ENCODE measurements at places on chromosomes 1 and 21. TPM values are rescaled to one million over a fixed set of nuclear protein-coding genes. Genes with fewer than 3 reads are reported as not detected.

PDE9A gene
- 7.4 TPM for total RNA-seq

SPRR5 gene
- total RNA-seq, result not detected

OR2T29 gene
- total RNA-seq, result not detected

OR6N1 gene
- not detected for total RNA-seq

ADAMTSL4 gene
- total RNA-seq, result 2.0 TPM

OR6K3 gene
- total RNA-seq, result not detected

CNTN2 gene
- total RNA-seq, result not detected

RGSL1 gene
- total RNA-seq, result not detected

IFI6 gene
- total RNA-seq, result 115 TPM

CSRP1 gene
- 35.7 TPM for total RNA-seq

OR10J1 gene
- total RNA-seq, result not detected

CSF3R gene
- 0.25 TPM for total RNA-seq

C1QC gene
- total RNA-seq, result not detected

C1QB gene
- total RNA-seq, result not detected

PLEKHG5 gene
- total RNA-seq, result 1.8 TPM

PCSK9 gene
- total RNA-seq, result not detected

RAP1GAP gene
- 0.15 TPM for total RNA-seq

CHODL gene
- not detected for total RNA-seq

HLX gene
- not detected for total RNA-seq

CSMD2 gene
- total RNA-seq, result not detected

PRR9 gene
- total RNA-seq, result not detected

COA6 gene
- 45.8 TPM for total RNA-seq

AADACL3 gene
- total RNA-seq, result not detected

CD2 gene
- 251 TPM for total RNA-seq

TENT5C gene
- 11.2 TPM for total RNA-seq

IRF6 gene
- total RNA-seq, result 0.48 TPM

RGS16 gene
- 35.3 TPM for total RNA-seq

CR1L gene
- not detected for total RNA-seq

ESPN gene
- 0.50 TPM for total RNA-seq

LCE1B gene
- not detected for total RNA-seq

ANGPTL3 gene
- total RNA-seq, result not detected

ZMPSTE24 gene
- total RNA-seq, result 14.7 TPM

PPFIA4 gene
- total RNA-seq, result 4.5 TPM

TMPRSS15 gene
- total RNA-seq, result not detected

TMEM240 gene
- not detected for total RNA-seq

MPZ gene
- total RNA-seq, result 4.4 TPM

C4BPA gene
- not detected for total RNA-seq

AMY2A gene
- total RNA-seq, result not detected

SF3B4 gene
- total RNA-seq, result 48.5 TPM

IGSF3 gene
- total RNA-seq, result 0.81 TPM

OR2L3 gene
- total RNA-seq, result not detected

OR2T11 gene
- not detected for total RNA-seq

AMY1A gene
- not detected for total RNA-seq

NPL gene
- total RNA-seq, result 4.6 TPM

OLIG2 gene
- not detected for total RNA-seq

URB2 gene
- total RNA-seq, result 9.5 TPM

Data from activated naive CD4-positive, alpha-beta T cell treated with anti-CD3 and anti-CD28 coated beads for 36 hours (primary cell).